ENCODE measurements at places on chromosomes 7 and 10.

DNA sequence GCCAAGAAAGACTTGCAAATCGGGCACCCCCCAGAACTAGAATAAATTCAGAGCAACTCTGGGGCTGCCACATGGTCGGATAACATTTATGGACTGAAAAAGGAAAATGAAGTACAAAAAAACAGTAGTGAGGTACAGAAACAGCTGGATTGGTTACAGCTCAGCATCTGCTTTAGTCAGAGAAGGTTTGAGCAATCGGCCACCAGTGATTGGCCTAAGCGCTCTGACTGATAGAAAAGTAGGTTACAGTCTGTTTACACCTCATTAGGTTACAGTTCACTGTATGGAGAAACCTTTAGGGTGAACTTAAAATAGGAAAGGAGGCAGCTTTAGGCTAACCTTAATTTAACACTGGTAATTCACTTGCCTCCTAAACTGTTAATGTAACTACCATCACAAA, 102.0 kb upstream of the DKK1 start:
- no peak for DNase-seq

DNA sequence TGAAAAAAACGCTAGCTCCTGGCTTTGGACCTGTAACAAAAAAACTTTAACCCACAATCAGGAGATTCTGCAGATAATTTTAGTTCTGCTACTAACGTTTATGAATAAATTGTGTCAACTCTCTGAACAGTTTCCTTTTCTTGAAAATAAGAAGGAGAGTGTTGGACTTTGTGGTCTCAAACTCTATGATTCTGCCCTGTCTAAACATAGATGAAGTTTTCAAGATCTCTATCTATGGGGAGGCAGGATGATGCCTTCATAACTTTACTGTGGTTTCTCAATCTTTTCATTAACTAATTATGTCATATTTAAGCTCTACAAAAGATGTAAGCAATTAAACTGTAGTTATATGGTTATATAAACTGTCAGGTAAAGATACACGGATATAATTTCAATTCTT, 162.0 kb downstream of the REEP3 start:
- DNase-seq = no peak

DNA sequence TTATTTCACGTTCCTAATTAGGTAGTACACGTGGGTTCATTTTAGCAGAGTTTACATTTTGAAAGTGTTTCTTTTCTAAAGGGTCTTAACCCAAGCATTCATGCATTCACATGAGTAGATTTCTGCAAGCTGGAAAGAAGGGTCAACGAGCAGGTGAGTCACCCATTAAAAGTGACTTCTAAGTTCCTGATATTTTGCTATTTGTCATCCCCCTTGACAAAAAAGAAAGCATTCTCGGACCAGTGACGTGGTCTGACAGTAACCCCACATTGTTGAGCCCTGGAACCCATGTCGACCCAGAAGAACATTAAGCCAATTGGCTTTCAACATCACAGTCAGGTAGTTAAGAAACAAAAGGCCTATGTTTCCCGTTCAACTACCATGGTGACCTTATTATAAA, 49.6 kb downstream of the ABCB5 start:
- no peak for DNase-seq

- DNase-seq = no peak
These were observed 24.9 kb downstream of the GSAP start for GRCh38 chr7:77391230-77391629.

GRCh38 chr7:78472519-78472918, 673.9 kb downstream of the PHTF2 start:
- no peak for DNase-seq

DNA sequence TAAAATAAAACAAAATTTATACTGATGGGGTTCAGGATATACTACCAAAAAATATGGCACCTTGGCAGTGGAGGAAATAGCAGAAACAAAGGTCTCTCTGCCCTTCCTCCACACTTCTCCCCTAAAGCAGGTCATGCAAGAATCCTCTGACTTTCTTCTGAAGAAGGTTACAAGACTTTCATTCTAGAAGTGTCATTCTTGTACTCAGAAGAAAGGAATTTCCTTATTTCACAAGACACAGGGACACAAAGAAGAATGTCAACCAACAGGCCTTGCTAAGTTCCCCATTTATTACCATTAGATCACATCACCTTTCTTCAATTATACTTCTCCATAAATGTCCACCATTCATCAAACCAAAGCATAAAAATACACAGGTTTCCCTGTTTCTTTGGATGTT, 470.2 kb downstream of the PAXIP1 start:
- no peak for DNase-seq

DNA sequence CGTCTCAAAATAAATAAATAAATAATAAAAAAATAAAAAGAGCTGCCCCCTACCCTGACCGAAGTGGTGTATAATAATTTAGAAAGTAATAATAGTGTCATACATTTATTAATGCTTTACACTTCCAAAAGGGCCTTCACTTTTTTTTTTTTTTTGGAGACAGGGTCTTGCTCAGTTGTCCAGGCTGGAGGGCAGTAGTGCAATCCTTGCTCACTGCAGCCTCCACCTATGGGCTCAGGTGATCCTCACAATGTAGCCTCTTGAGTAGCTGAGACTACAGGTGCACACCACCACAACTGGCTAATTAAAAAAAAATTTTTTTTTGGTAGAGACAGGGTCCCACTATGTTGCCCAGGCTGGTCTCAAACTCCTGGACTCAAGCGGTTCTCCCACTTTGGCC, 1.4 kb downstream of the FAM149B1 start:
- DNase-seq = no peak

DNA sequence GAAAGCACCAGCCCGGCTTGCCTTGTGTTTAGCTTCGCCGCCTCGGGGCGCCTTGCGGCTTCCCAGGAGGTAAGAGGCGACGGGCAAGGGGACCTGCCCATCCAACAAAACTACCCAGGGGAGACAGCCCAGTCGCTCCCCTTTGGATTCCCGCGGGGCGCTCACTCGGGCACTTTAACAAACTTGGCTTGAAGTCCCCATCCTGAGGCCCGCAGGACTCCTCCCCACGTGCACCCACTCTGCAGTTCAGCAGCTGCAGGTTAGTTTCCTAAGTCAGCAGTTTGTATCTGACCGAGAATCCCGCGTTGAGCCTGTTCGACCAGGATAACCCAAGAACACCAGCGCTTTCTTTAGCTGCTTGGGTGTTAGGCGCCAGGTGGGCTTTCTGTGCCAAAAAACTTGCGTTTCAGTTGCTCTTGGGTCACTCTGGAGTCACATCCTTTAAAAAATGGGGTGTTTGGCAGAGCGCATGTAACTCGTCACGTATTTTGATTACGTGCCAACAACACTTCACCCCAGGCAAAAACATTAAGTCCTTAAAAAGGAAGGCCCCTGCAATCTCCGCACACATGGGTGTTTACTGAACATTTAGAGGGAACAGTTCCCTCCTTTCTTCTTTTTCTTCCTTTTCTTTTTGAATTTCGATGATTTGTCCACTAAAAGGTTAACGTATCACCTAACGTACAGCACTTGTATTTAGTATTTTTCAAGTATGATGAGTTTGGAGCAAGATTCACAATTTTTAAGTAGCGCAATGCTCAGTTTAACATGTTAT, 876 bp downstream of the DNAH11 start:
- no peak for DNase-seq

GRCh38 chr10:6151087-6151977, 51.4 kb upstream of the PFKFB3 start:
- no peak for DNase-seq

DNA sequence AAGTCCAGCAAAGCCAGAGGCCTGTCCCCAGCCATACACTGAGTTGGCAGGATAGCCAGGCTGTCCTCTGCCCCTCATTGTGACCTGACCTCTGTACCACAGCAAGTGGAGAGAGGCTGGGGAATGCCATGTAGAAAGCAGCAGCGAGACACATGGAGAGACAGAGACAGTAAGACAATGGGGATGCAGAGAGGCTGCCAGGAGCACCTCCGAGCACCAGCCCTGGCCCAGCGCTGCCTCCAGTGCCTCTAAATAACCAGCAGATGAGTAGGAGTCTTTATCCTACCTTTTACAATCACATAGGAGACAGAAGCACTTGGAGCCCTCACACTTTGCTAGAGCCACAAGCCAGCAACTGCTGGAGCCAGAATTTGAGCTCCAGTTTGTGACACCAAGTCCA, 8.1 kb downstream of the GDF2 start:
- no peak for DNase-seq

DNA sequence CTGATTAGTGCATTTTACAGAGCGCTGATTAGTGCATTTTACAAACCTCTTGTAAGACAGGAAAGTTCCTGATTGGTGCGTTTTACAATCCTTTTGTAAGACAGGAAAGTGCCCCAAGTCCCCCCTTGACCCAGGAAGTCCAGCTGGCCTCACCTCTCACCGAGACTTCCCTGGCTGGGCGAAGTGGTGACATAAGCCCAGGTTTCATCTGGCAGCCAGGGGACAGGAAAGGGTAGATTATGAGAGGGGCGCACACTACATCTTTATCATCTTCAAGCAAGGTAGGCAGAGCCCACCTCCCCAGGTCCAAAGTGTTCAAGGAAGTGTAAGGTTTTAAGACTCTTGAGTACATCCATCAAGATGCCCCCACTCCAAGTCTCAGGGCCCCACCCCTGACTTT, 5.5 kb upstream of the GDF10 start:
- no peak for DNase-seq

DNA sequence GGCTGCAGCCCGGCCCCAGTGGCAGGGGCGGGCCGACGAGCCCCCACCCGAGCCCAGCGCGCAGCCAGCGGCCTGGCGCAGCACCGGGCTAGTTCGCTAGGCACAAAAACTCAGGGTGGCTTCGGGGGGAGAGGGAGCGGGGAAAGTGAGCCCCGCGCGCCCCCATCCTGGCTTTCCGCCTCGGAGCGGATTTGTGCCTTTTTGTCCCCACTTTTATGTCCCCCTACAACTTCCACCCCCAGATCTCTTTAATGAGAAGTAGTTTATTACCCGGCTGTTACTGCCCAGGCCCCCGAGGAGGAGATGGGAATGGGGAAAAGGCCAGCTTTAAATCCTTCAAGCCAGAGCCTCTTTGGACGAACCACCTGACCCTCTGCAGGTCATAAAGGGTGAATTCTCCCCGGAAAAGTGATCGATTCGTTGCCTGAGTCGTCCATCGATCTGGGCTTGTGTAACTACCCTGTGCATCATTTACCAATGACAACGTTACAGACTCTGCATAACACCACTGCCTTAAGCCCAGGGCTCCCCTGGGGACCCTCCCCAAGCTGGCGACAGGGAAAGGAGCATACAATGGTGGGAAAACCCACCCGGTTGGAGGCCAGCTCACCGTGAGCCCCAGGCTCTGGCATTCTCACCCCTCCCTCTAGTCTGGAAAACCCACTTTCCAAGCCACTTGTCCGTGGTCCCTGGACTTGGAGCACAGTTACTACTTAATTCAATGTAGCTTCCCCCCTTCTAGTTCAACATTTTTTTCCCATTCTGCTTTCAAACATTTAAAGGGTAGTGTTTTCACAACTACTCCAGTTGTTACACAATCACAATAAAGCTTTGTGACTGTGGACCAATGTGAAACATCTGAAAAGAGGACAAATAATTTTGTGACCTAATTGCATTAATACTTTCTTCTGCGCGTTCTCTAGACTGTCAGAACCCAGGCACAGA, 748 bp upstream of the SH3PXD2A start:
- DNase-seq = no peak

DNA sequence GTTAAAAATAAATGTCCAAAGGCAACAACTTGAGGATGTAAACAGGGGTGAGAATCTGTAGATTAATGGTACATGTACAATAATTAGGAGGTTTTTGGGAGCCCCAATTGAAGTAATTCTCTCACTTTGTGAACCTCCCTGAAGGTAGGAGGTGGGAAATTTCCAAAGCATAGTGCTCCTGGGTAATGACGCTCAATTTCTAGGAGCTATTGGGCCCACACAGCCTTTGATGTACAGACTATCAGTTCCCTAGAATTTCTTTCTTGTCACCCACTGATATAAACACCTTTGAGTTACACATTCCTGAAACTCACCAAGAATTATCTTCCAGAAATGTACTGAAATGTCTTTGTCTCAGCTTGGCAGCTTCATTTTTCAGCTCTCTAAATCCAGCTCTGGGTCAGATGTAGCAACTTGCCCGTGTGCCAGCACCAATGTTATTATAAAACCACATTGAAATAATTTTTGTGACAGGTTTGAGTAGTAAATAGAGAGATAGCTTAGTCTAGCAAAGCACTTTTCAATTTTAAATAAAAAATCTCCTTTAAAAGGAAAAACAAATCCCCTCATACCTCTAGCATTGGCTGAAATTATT, 36.6 kb upstream of the GALNT17 start:
- DNase-seq = no peak

DNA sequence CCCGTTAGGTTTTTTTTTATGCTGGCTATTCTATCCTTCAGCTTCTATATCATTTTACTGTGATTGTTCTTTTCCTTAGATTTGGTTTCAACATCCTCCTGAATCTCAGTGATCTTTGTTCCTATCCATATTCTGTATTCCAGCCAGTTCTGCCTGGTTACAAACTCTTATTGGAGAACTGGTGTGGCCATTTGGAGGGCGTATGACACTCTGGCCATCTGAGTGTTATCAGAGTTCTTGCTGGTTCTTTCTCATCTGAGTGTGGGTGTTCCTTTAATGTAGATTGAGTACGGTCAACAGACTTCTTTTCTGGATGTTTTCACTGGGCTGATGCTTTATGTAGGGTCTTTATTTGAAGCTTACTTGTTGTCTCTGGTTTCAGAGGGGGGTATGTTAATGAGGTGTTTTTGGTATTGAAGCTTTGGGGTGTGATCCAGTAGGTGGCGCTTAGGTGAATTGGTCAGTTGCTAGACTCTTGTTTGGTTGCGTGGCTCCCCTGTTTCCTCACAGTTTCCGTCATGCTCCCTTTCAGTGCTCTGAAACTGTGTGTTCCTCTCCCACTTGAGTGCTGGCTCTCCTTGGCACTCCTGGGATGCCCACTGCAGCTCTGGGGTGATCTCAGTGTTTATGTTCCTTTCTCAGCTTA, 80.7 kb downstream of the FANK1 start:
- DNase-seq = no peak

GRCh38 chr7:154493594-154493993, 441.4 kb downstream of the DPP6 start:
- DNase-seq = no peak

DNA sequence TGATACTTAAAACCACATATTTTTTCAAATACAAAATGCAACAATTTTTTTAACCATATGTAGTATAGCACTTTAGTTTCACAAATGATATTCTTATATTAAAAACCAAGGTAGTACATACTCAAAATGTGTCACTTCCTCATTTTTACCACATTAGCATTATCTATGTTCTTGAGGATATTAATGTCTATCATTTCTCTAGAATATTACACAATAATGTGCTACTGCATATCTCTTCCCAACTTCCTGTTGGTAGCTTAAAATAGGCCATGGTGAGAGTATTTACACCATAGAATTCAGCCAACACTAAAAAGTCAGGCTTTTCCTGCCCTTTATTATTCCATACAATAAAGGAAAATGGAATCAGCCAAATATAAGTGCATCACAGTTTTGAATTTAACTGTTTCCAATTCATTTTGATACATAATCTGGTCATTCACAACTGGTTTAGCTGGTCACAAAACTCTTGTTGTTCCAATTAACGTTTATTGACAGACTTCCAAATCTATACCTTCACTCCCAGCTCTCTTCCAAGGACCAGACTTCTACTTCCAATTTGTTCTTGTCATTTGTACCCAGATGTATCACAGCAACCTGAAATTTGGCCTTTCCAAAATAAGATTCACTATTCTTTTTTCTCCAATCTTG, 20.0 kb upstream of the LRRC17 start:
- no peak for DNase-seq
